Fibroblast of skin of scalp (primary cell): ENCODE measurements at places on chromosomes 2 and 18.

DNA sequence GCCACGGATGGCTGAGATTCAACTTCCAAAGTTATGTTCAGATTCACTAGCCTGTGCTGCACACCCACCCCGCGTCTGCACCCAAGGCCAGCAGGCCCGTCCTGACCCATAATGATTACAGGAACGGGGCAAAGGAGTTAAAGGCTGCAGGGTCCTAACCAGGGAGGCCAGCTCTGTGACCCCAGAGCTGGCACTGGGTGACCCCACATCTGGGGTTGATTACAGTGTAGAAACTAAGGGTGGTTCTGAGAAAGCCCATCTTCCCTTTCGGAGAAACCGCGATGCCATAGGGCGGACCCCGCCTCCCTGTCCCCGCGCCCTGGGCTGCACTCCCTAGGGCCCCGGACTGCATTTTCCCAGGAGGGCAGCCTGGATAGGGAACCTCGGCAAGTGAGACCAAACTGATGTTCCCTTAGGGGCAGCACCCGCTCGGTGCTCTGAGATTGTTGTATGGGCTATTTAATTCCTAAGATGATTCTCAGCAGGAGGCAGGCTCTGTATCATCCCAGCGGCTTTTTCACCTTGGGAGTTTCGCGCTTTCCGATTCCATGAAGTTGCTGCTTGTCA, 2.2 kb upstream of the GPR148 start:
- DNase-seq = no peak

DNA sequence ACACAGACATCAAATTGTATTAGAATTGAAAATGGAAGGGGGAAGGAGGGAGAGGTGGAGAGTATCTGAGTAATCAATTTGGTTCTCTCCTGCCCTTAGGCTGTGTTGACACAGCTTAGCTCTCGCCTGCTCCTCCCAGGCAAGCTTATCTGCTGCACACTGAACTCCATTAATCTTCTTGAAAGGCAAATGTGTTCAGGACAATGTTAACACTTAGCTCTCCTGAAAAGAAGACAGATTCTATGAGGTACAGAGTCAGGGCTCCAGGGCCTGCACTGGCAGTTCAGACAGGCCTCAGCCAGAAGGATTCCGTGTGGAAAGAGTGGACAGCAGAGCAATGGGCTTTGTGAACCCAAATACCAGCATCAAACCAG, 430.0 kb upstream of the TNP1 start:
- DNase-seq = no peak

- peak; percentile 58 for DNase-seq
Observed at GRCh38 chr2:145484448-145485097, 964.7 kb upstream of the ZEB2 start.

DNA sequence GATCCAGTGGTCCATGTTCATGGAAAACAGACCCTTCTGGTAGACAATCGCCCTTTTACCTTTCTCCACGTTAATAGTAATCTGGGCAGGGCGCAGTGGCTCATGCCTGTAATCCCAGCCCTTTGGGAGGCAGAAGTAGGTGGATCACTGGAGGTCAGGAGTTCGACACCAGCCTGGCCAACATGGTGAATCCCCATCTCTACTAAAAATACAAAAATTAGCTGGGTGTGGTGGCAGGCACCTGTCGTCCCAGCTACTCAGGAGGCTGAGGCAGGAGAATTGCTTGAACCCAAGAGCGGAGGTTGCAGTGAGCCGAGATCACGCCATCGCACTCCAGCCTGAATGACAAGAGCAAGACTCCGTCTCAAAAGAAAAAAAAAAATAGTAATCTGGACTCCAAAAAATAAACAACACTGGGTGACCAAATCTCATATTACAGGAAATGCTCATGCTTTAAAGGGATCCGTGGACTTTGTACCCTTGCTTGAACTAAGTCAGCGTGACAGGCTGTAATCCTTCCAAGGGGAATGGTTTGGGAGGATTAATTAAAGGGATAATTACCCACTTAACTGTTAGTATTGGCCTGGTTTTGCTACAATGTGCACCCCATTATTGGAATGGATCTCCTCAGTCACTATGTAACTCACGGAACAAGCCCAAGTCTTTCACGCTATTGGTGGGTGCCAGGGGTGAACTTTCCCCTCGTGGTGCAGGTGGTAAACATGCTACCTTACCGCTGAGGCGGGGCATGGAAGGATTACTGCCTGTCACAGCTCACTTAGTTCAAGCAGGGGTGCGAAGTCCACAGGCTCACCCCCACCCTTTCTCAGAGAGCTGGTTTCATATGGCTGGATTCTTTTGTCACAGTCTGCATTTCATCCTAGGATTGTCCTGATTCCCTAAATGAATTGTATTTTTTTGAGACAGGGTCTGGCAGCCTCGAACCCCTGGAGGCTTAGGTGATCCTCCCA, 36.7 kb downstream of the PROC start:
- no peak for DNase-seq

DNA sequence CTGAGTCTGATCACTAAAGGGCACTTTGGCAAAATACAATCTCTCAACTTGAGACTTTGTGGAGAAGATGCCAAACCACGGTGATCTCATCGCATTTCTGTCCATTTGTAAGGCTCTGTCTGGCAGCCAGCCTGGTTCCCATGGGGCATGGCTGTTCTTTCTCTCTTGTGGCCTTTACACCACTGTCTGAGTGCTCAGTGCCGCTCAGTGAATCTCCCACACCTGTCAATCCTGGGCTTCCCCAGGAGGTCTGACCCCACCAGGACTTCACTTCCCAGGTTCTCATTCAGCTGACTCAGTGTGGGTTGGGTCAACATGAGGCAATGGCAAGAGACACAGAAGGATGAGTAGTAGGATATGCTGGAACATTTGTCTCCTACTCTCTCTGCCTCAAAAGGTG, 96.8 kb upstream of the TRIB2 start:
- DNase-seq = peak; percentile 97
